ENCODE measurements at places on chromosomes 1 and 21.

GRCh38 chr1:63703701-63704107, 70.1 kb upstream of the ROR1 start:
- DNase-seq = no peak

DNA sequence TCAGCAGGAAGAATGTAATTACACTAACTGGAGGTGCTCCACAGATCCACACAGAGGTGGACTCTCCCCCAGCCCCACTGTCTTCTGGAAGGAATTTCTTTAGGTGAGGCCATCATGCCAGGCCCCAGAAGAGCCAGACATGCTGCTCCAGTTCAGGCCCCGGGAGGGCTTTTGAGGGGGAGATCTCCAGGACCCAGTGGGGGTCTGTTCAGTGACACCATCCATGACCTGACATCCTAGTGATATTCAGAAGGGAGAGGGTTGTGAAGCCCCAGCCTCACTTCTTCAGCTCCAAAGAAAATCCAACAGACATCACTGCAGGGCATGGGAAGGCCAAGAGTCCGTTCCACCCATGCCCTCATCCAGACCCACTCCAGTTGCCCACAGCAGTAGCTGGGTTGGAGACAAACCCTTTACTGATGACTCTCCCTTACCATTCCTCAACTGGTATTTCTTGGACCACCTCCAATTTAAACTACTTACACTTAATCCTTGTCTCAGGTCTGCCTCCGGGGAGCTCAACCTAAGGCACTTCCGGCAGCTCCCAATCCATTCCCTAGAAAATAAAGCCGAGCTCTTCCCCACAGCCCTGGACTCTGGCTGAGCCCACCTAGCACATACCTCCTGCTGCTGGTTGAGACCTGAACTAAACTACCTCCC, 39.2 kb downstream of the CSMD2 start:
- DNase-seq = no peak

DNA sequence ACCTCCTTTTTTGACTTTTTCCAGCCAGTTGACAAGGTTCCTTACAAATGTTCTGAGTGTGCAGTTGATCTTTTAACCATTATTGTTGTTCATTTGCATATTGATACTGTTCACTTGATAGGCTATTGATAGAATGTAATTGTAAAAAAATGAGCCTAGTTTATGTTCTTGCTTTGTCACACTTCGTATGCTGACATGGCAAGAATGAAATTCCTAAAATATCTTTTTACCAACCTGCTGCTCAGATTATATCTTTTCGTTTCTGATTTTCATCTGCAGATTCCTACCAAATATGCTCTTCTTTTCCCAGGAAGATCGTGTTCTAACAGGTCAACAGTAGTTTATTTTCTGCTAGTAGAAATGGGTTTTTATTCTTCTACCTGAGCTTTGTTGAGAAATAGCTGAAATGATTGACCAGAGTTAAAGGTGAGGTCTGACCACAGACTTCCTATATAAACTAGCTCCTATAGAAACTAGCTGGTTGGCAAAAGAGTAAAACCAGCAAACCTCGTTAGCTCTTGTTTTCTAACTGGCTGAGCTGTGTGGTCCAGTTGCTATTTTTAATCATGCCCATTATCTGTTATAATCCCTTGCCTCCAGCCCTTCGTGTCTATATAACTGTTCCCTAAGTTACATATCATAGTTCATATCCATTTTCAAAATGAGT, 174.8 kb downstream of the HS2ST1 start:
- no peak for DNase-seq

DNA sequence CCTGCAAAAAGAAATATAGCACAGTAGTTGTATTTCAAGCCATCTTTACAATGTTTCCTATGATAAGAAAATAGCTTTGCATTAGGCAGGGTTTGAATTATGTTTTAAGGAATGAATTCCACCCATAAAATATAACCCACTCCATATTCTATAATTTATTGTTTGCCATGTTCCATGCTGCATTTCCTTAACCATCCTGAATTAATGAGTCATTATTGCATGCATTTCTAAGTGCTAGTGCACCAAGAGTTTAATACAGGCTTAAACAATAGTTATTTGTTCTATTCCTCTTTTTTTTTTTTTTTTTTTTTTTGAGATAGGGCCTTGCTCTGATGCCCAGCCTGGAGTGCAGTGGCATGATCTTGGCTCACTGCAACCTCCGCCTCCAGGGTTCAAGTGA, 45.2 kb downstream of the MIGA1 start:
- no peak for DNase-seq

DNA sequence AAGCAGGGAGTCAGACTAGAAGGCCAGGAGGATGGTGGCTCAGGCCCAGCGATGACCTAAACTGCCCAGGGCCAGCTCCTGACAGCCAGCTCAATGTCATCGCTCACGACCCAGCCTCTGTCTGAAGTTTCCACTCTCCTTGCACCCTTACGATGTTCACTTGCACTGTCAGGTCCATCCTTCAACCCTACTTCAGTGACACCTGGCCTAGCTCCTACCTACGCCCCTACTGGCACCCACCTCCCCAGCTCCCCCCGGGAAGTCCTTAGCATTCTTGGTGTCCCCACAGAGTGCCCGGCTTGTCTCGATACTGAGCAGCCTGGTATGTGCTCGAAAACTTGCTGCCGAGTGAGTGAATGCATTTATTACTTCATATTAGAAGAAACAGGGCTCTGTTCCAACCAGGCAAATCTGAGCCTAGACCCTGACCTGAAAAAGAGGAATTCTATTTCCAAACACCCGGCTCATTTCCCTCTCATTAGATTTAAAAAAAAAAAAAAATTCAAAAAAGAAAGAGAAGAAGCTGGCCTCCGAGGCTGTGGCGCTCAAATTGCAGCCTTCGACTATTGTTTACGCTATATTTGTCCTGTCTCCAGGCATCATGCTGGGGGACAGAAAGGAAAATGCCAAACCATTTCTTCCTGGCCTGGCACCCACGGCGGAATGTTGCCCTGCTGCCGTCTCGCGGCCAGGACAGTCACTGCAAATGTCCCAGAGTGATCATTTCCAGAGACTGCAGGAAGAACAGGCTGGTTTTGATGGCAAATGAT, 29.8 kb upstream of the LRRC38 start:
- no peak for DNase-seq

- no peak for DNase-seq
Measured at GRCh38 chr1:162130308-162130707, 60.8 kb downstream of the NOS1AP start.

- no peak for DNase-seq
Measured at GRCh38 chr1:158155673-158156072, 25.0 kb upstream of the CD1D start.

- DNase-seq = no peak
Measured at GRCh38 chr1:115555446-115555845, 86.3 kb upstream of the VANGL1 start.

All from stimulated activated CD8-positive, alpha-beta memory T cell treated with anti-CD3 and anti-CD28 coated beads, Interleukin-15, amount 100 ng/mL, for 48 hours (primary cell).